ENCODE measurements at places on chromosomes 7 and 10. TPM values are rescaled to one million over a fixed set of nuclear protein-coding genes. Genes with fewer than 3 reads are reported as not detected.

GRCh38 chr7:19775578-19775977 lies 2.2 kb upstream of the TMEM196 start:
- DNase-seq = no peak
- H3K27me3 ChIP-seq = peaks cover 29% of the 10 kb centered on the region
- no peaks in the 10 kb centered on the region for H3K36me3 ChIP-seq
- H3K4me1 ChIP-seq = no peaks in the 10 kb centered on the region
- no peak overlapping the region for H3K27ac ChIP-seq

NFKB2 gene
- polyA plus RNA-seq = 22.0 TPM

DNA sequence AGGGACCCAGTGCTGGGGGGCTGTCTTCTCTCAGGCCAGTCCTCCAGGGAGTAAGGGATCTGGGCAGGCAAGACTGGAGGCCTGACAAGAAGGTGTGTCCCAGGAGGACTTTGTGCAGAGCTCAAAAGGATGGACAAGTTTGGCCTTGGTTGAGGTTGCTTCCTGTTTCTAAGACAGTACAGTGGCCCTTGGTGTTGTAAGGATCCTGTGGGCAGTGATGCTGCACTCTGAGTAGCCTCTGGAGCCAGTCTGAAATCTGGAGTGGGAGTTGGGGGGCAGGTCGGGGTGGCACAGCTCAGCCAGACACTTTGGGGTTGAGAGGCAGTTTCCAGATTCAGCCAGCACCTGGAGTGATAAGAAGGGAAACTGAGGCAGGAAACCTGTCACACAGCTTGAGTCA lies 139.2 kb upstream of the ZMIZ1 start:
- DNase-seq = no peak

DNA sequence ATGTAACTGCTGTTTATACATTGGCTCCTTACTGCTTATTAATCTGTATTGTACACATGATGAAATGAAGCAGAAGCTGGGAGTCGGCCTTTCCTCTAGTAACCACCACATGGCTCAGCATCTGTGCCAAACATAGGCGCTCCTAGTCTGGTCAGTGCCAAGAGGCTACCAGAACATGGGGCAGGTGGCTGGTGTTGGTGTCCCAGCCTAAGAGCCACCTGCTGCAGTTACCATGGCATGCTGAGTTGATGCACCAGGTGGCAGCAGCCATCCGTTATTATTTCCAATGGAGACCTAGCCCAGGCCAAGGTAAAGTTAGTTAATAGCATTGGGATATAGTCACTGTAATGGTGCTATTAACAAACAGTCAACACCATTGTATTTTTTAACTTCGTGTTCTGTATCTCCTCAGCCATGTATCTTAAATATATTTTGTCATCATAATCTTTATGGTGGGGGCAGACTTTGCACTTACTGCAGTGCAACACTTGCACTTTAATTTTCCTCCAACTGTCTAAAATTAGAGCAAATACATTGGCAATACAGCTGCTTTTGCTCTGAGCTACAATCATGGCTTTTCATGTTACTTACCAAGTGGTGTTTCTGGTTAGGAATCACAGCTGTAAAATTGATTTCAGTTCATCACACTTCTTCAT lies 33.1 kb downstream of the HBP1 start:
- H3K27me3 ChIP-seq = no peaks in the 10 kb centered on the region
- H3K36me3 ChIP-seq = peaks cover 99% of the 10 kb centered on the region
- H3K4me3 ChIP-seq = no peak overlapping the region
- DNase-seq = no peak
- peaks cover 7% of the 10 kb centered on the region for H3K4me1 ChIP-seq
- H3K27ac ChIP-seq = no peak overlapping the region

NUTM2E gene
- 0.43 TPM for polyA plus RNA-seq

GRCh38 chr10:95798096-95798855 lies 42.3 kb downstream of the ENTPD1 start:
- no peaks in the 10 kb centered on the region for H3K36me3 ChIP-seq
- H3K27ac ChIP-seq = peak overlapping the region; percentile 24
- H3K27me3 ChIP-seq = no peaks in the 10 kb centered on the region
- H3K4me1 ChIP-seq = peaks cover 23% of the 10 kb centered on the region
- no peak for DNase-seq
- H3K4me3 ChIP-seq = no peak overlapping the region

ACSM6 gene
- 0.45 TPM for polyA plus RNA-seq

DNA sequence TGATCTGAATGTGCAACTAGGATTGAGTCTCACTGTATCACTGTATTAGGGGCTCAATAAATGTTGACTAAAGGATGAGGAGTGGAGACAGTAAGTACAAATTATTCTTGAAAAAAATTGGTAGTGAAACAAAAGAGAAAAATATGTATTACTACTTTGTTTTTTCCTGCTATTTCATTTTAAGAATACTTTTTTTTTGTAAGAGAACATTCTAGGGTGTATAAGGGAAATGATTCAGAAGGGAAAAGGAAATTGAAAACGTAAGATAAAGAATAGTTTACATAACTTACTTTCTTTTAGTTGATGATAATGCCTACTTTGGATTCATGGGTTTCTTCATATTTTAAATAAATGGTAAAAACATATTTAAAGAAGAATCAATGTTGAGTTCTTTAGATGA lies 9.6 kb downstream of the CAPZA2 start:
- H3K27ac ChIP-seq = no peak overlapping the region
- no peak overlapping the region for H3K4me3 ChIP-seq
- H3K4me1 ChIP-seq = peaks cover 99% of the 10 kb centered on the region
- H3K36me3 ChIP-seq = no peaks in the 10 kb centered on the region

DNA sequence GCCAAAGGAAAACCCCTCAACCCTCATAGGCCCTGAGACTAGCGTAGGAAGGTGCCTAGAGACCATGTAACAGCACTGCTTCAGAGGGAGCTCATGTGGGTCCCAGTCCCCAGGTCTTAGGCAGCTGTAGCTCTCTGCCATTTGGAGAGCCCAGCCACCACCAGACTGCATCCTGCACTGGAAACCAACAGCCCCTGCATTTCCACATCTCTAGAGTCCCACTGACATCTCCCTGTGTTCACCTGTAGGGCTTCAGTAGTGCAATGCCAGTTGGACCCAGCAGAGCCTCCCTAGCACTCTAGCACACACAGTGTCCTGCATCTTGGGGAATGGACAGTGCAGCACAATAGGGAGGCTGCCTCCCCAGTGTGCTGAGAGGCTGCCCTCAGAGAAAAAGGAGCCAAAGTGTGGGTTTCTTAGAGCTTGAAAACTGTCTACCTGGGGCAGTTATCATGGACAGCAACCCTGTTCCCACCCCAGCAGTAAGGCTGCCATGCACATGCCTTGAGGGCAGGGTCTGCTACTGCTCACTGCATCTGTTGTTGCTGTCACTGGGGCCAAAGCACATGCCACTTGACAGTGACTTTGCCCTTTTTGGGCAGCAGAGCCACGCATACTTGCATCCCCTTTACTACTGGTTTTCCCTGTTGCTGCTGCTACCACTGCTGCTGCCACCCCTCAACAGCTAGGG lies 46.7 kb upstream of the ANTXRL start:
- no peak overlapping the region for H3K27ac ChIP-seq
- no peak for DNase-seq

GRCh38 chr10:113457408-113457807 lies 95.4 kb upstream of the HABP2 start:
- H3K4me3 ChIP-seq = no peak overlapping the region
- H3K36me3 ChIP-seq = no peaks in the 10 kb centered on the region
- peaks cover 6% of the 10 kb centered on the region for H3K4me1 ChIP-seq
- no peaks in the 10 kb centered on the region for H3K27me3 ChIP-seq
- H3K27ac ChIP-seq = no peak overlapping the region

DNA sequence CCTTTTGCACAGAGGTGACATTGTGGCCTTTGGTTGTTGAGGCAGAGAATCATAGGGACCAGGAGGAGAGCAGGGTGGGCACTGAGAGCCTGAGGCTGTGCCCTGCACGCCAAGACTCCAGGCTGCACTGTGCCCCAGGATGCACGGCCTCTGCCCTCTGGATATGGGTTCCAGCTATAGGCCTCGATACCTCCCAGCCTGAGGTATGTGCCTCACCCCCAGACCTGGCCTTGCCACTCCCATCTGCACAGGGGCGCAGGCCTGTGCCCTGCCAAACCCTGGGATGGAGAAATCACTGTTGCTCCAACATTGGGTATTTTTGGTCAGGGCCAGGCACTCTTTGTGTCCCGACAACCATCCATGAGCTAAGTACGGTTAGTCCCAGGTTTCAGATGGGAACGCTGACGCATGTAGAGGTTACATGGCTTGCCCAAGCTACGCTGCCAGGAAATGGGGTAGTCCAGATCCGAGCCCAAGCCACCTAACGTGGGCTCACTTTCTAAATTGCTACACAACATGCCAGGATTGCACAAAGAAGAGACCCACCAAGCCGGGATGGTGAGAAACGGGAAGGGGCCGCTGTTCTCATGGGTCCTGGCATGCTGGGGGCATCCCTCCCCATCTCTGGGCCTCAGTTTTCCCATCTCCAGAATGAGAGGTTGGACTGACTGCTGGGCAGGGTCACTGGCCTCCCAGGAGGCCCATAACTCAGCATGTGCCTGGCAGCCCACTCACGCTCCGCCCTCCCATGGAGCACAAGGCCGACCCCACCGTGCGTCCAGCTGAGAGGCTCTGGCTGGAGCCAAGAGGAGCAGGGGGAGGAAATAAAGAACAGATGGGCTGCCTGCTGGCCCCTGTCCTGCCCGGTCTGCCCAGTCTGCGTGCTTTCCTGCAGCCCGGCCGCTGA lies 44.2 kb downstream of the ZCCHC24 start:
- peak overlapping the region; percentile 62 for H3K27ac ChIP-seq
- no peaks in the 10 kb centered on the region for H3K36me3 ChIP-seq
- no peaks in the 10 kb centered on the region for H3K27me3 ChIP-seq
- H3K4me3 ChIP-seq = no peak overlapping the region

- no peaks in the 10 kb centered on the region for H3K4me1 ChIP-seq
- no peaks in the 10 kb centered on the region for H3K27me3 ChIP-seq
- no peak for DNase-seq
- no peaks in the 10 kb centered on the region for H3K36me3 ChIP-seq
These were observed 117.9 kb upstream of the HABP2 start for GRCh38 chr10:113434950-113435349.

GRCh38 chr7:4135301-4135700 lies 546.8 kb upstream of the FOXK1 start:
- no peak overlapping the region for H3K27ac ChIP-seq
- H3K4me1 ChIP-seq = no peaks in the 10 kb centered on the region
- DNase-seq = no peak

DNA sequence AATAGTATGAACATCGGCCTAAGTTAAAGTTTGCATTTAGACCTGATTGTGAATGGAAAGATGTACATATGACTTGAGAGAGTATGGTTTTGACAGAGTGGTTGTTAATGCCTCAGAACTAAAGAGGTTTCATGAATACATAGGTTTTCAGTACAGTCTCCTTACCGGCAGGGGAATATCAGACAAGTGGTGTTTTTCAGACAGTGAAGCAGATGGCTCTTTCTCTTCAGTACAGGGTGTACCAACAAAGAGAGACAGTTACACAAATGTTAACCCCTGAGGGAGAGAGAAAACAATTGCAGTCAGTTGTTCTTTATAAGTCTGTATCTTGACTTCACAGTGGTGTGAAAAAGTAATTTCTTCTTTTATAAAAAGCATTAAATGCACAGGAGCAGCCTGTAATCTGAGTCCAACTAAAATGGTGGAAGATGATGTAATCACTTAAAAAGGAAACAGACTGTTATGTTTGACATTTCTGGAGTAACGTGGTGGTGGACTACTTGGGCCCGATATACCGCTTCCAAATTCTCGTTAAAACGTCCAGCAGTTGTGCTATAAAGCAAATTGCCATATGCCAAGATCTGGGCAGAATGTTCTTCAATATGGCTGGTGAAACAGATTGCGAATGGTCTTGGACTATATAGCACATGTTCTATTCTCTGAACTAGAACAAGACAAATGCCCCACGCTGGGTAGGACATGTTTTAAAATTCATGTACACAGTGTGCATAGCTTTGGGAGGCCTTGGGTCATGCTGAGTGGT lies 69.2 kb downstream of the SDK1 start:
- H3K27ac ChIP-seq = no peak overlapping the region
- H3K27me3 ChIP-seq = no peaks in the 10 kb centered on the region

WDR86 gene
- polyA plus RNA-seq = 21.3 TPM

GRCh38 chr7:29843093-29843492 lies 36.8 kb downstream of the WIPF3 start:
- H3K4me3 ChIP-seq = no peak overlapping the region
- peaks cover 19% of the 10 kb centered on the region for H3K27me3 ChIP-seq
- H3K27ac ChIP-seq = no peak overlapping the region
- no peaks in the 10 kb centered on the region for H3K4me1 ChIP-seq
- no peak for DNase-seq

JCAD gene
- 77.8 TPM for polyA plus RNA-seq

PPP1R9A gene
- 18.7 TPM for polyA plus RNA-seq

DNA sequence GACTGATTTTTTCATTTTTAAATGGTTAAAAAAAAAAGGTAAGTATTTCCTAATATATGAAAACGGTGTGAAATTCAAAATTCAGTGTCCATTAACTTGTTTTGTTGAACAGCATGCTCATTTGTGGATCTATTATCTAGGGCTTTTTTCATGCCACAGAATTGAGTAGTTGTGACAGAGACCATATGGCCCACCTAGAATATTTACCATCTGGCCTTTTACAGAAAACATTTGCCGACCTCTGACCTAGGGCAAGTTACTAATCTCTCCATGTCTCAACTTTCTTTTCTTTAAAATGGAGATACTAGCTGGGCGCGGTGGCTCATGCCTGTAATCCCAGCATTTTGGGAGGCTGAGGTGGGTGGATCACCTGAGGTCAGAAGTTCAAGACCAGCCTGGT lies 41.3 kb downstream of the GRK5 start:
- no peak overlapping the region for H3K27ac ChIP-seq
- DNase-seq = no peak
- H3K4me3 ChIP-seq = no peak overlapping the region
- H3K36me3 ChIP-seq = no peaks in the 10 kb centered on the region
- peaks cover 34% of the 10 kb centered on the region for H3K4me1 ChIP-seq

- no peak overlapping the region for H3K4me3 ChIP-seq
- H3K4me1 ChIP-seq = peaks cover 6% of the 10 kb centered on the region
- DNase-seq = no peak
These were observed 56.3 kb upstream of the LBX1 start for GRCh38 chr10:101285519-101286070.

EPDR1 gene
- polyA plus RNA-seq = 26.2 TPM

- H3K27me3 ChIP-seq = no peaks in the 10 kb centered on the region
- H3K36me3 ChIP-seq = no peaks in the 10 kb centered on the region
- no peak overlapping the region for H3K4me3 ChIP-seq
- H3K27ac ChIP-seq = no peak overlapping the region
- DNase-seq = no peak
- H3K4me1 ChIP-seq = no peaks in the 10 kb centered on the region
These were observed 364.1 kb downstream of the GATA3 start for GRCh38 chr10:8418631-8419030.

DNA sequence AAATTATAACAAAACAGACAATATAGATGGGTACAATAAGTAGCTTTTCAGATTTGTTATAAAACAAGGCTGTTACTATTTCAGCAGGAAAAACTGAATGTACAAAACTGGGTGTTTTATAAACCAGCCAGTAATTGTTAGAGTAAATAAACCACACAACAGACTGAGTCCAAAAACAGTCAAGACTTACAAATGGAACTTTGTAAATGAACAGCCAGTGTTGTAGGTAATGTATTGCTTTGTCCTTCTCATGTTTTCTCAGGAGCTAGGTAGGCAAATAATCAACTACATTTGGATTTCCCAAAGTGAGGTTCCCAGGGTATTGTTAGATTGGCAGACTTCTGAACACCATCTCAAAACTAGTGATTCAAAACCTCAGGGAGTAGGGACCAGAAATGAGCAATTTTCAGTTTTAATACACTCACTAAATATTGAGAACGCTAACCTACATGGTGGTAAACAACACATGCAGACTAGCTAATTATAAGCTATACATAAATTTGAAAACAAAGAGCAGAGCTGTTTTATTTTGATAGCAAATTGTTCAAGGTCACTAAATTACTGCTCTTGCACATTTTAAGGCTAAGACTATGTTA lies 36.2 kb downstream of the HERPUD2 start:
- no peak overlapping the region for H3K27ac ChIP-seq
- H3K4me1 ChIP-seq = no peaks in the 10 kb centered on the region
- no peaks in the 10 kb centered on the region for H3K36me3 ChIP-seq
- no peak overlapping the region for H3K4me3 ChIP-seq
- no peak for DNase-seq
- no peaks in the 10 kb centered on the region for H3K27me3 ChIP-seq
